Colonic mucosa (tissue), 4 donors: ENCODE measurements at places on chromosomes 6 and 20. TPM values are rescaled to one million over a fixed set of nuclear protein-coding genes. Genes with fewer than 3 reads are reported as not detected.

GRCh38 chr6:113909224-113909856 is 52.2 kb downstream of the MARCKS start:
- DNase-seq: no peak

The MAS1 gene
- not detected for total RNA-seq

The KIF13A gene
- 43.7 TPM for total RNA-seq

GRCh38 chr6:154536999-154537398 is 26.5 kb upstream of the CNKSR3 start:
- no peak for DNase-seq

DNA sequence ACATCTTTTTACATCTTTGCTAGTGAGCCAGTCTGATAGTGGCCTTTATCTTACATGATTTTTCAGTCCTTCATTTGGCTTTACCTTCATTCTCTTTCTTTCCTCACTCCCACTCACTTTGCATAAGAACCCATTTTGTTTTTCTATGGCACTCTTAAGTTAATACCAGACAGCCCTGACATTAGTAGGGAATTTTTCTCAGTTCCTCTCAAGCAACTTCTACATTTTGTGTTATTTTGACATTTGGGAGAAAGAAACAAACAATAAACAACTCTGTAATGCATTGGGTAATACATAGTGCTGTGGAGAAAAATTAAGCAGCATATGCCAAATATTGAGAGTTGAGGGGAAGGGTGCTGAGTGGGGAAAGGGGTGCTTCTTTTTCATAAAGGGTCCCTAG is 524.1 kb upstream of the JAG1 start:
- no peak for DNase-seq

The ADGRF1 gene
- total RNA-seq: 1.7 TPM

DNA sequence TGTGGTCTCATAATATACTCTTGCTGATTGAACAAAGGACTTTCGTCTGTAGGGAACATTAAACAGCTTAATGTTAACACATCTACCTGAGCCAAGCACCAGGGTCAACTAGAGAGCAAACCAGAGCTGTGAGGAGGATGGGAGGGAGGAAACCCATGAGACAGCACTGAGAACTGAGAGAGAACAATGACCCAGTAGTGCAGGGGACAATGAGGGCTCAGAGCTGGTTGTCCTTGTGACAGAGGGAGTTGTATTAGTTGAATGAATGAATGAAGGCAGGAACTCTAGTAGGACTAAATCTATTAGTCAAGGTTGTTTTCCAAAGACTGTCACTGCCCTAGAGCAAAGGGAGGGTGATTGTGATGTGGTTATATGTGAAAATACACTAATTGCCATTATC is 28.2 kb upstream of the GSTA4 start:
- no peak for DNase-seq

- no peak for DNase-seq
Observed at GRCh38 chr6:148516617-148517016, 174.0 kb downstream of the SASH1 start.

- DNase-seq: no peak
Observed at GRCh38 chr6:39910744-39911143, 23.5 kb downstream of the MOCS1 start.

DNA sequence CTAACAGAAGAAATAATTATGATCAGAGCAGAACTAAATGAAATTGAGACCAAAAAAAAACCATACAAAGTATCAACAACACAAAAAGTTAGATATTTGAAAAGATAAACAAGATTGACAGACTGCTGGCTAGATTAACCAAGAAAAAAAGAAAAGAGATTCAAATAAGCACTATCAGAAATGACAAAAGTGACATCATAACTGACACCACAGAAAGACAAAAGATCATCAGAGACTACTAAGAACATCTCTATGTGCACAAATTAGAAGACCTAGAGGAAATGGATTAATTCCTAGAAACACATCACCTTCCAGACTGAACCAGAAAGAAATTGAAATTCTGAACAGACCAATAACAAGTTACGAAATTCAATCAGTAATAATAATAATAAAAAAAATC is 17.9 kb downstream of the DTNBP1 start:
- DNase-seq: no peak

GRCh38 chr6:147709396-147710272 is 201.1 kb downstream of the SAMD5 start:
- peak; percentile 27 for DNase-seq

DNA sequence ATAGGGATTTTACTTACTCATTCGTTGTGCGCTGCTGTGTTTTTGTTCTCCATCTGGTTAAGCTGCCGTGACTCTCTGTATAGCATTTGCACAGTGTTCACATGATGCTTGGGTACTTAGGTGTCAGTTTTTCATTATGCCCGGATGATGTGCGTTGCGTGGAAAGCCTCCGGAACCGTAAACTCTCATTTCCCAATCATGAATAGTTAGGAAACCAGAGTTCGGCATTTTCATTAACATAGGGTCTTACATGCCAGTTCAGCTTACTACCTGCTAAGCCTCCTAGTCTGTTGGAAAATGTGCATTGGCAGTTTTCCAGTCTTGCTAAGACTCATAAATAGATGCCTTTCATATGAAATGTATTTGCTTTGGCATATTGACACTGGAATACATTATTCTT is 483.4 kb upstream of the FLRT3 start:
- no peak for DNase-seq

- no peak for DNase-seq
Observed at GRCh38 chr20:38270869-38271605, 10.5 kb upstream of the KIAA1755 start.

DNA sequence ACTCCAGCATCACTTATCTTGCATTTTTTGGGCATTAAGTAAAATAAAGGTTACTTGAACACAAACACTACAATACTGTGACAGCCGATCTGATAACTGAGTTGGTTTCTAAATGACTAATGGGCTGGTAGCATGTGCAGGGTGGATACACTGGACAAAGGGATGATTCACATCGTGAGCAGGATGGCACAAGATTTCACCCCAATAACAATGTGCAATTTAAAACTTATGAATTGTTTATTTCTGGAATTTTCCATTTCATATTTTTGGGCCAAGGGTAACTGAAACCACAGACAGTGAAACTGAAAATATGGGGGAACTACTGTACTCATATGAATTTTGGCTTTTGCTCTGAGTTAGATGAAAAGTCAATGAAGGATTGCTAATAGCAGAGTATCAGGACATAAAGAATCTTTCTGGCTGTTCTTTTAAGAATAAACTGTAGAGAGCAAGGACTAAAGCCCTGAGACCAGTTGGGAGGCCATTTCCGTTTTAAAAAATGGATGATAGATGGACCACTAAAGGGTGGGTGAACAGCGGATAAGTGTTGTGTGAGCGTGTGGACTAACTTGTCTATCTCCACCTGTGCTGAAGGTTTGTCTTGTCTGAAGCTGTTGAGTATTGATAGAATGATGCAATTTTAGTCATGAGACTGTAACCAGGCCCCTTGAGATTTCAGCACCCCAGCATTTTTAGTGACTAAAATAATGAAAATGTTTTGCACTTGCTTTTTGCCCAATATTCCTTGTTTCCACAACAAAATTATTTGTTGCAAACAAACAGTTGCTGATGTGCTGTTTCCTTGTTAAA is 8.2 kb downstream of the SPINT3 start:
- no peak for DNase-seq

The GHRH gene
- not detected for total RNA-seq

The RAB23 gene
- total RNA-seq: 21.1 TPM

DNA sequence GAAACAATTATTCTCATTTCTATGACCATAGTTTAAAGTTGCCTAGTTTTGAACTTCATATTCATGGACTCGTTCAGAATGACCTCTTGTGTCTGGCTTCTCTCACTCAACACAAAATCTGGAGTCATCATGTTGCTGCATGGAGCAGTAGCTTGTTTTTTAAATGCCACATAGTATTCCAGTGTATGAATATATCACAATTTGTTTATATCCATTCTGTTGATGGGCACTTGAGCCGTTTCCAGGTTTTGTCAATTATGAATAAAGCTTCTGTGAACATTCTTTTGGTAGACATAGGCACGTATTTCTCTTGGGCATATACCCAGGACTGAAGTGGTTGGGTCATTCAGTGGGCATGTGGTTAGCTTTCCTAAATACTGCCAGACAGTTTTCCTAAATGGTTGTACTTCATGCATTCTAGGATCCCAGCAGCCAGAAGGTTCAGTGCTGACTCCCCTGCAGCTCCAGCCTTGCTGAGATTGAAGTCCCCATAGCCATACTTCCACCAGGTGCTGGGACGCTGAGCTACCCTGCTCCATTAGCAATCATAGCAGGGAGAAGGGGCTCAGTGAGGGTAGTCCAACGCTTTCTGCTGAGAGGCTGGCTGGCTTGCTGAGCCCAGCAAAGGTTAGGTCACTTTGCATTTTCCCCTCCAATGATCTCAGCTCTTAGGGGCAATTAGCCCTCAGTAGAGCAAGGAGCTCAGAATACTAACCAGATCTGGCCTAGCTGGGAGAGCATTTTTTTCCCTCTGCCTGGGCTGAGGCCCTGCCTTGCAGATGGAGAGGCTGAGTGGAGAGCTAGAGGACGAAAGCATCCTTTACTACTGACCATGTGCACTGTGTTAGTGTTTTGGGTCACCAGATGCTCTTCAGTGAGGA is 35.7 kb upstream of the CTNNBL1 start:
- no peak for DNase-seq

DNA sequence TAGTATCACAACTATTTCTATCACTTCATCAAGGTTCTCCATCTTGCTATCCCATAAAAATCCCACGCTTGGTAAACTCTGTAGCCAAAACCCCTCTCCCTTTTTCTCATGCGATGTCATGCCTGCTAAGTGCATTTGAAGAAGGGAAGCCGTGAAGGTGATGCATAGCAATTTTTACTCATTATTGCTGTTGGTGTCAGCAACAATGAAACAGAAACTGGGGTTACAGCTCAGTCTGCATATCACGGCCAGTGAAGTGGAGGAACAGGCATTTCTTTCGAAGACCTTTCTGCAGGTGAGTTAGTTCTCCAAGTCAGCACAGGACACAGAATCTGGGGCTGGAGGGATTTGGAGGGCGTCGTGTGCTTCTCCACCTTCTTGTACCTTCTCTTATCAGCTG is 5.8 kb downstream of the UNC93A start:
- no peak for DNase-seq

The HRH3 gene
- not detected for total RNA-seq

The MOG gene
- total RNA-seq: not detected

DNA sequence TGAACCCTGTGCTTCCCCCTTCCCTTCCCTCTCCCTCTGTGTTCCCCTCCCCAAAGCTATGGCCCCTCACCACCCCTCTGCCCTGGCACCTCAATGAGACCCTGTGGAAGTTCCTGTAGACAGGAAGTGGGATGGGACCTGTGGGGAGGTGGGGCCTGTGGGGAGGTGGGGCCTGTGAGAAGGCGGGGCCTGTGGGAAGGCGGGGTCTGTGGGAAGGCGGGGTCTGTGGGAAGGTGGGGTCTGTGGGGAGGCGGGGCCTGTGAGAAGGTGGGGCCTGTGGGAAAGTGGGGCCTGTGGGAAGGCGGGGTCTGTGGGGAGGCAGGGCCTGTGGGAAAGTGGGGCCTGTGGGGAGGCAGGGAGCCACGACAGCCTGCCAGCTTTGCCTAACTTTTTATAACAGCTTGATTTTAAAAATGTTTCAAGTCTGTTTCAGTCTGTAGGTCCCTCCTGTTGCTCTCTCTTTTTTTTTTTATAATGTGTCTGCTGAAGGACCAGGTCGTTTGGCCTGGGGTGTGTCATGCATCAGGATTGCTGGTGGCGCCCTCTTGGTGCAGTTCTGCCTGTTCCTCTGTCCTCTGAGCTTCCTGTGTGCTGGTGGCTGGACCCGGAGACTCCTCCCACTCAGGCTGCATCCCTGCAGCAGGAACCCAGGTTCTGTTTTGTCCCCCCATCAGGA is 70.5 kb upstream of the SLCO4A1 start:
- no peak for DNase-seq

The CLPSL1 gene
- total RNA-seq: not detected

DNA sequence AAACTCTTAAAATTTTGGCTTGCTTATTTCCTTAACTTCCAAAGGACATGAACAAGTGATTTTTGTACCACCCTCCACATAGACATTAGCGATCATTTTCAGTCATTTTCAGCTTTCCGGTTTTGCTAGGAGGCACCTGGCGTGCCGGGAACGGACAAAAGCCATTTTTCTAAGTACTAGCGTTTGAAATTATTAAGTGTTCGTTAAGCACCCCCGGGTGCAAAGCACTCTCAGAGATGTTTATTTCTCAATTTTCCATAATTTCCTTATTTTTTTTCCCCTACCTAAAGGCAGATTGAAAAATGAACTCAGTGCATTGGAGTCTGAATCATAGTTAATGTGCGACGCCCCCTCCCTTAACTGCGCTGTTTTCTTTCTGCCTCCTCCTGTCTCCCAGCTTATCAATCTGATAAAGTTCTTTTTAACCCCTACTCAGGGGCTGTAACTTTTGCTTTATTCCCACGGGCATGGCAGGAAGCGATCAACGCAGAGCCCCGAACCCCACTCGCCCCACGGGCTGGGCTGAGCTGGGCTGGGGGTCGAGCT is 58.2 kb downstream of the ZNF831 start:
- DNase-seq: no peak

- no peak for DNase-seq
Observed at GRCh38 chr6:107819217-107819616, 4.9 kb downstream of the SCML4 start.

GRCh38 chr20:1868856-1869255 is 26.4 kb upstream of the SIRPA start:
- DNase-seq: no peak

- no peak for DNase-seq
Observed at GRCh38 chr6:163449076-163449475, 34.6 kb downstream of the QKI start.

GRCh38 chr20:37542281-37542680 is 14.6 kb upstream of the BLCAP start:
- DNase-seq: peak; percentile 62

The GPX5 gene
- 0.17 TPM for total RNA-seq

DNA sequence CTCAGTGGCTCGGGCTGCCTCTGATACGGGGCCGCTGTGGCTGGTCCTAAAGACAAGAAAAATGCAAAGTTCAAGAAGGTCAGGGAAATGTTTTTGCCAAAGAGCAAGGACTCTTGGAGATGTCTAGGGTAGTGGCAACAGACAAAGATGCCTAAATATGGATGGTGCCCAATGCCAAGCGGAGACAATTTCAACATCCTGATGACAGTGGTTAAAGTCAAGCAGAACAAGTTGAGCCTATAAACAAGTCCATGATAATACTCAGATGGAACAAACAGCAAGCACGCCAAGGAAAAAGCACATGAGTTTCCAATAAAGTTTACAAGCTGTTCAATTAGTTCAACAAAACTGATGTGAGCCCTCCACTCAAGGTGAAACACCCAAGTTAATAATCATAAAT is 51.1 kb downstream of the SLC22A1 start:
- DNase-seq: no peak

The CALHM4 gene
- not detected for total RNA-seq

The LAMA5 gene
- 32.5 TPM for total RNA-seq

GRCh38 chr6:53465732-53466131 is 79.2 kb downstream of the GCLC start:
- DNase-seq: no peak

GRCh38 chr20:63702751-63703470 is 4.9 kb downstream of the ARFRP1 start:
- no peak for DNase-seq

DNA sequence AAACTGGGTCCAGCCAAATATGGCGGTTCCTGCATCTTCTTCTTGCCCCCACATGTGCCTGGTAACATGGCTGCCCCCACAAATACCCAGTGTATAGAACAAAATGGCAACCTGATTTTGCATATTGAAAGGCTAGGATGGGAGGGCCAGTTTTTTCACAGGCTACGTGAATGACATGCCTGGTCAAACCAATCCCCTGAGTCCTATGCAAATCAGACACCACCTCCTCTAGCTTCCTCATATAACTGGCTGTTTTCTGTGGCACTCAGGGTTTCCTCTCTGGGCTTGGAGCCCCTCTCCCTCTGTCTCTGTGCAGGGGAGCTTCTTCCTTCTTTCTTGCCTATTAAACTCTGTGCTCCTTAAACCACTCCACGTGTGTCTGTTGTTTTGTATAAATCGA is 372.1 kb downstream of the KIF16B start:
- DNase-seq: no peak

The LEMD2 gene
- total RNA-seq: 61.6 TPM
